NCI-H774 (cell line): ENCODE measurements at places on chromosomes 2 and 18.

- DNase-seq = no peak
These were observed 580.1 kb downstream of the ZEB2 start for GRCh38 chr2:143939626-143940330.

DNA sequence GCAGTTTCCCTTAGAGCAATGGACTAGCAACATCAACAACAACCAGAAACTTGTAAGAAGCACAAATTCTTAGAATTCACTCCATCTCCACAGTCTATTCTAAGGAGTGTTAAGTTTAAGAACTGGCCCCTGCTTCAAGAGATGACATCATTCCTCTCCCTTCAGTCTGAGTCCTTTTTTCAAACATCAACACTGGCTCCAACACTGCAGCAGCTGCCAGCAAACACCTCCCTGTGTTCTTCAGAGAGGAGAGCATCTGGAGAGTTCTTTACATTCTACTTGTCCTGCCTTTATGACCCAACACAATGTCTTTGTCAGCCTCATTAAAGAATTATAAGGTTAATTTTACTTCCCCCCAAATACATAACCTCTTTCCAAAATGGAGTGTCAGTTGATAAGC lies 122.3 kb downstream of the HNMT start:
- DNase-seq = no peak

- no peak for DNase-seq
These were observed 159.3 kb upstream of the GULP1 start for GRCh38 chr2:188132385-188132784.

- DNase-seq = no peak
These were observed 274.8 kb upstream of the TRIB2 start for GRCh38 chr2:12441750-12442475.

- DNase-seq = no peak
These were observed 107.4 kb downstream of the CPO start for GRCh38 chr2:207046724-207047123.

GRCh38 chr2:203543898-203544328 lies 8.8 kb upstream of the RAPH1 start:
- peak; percentile 16 for DNase-seq

DNA sequence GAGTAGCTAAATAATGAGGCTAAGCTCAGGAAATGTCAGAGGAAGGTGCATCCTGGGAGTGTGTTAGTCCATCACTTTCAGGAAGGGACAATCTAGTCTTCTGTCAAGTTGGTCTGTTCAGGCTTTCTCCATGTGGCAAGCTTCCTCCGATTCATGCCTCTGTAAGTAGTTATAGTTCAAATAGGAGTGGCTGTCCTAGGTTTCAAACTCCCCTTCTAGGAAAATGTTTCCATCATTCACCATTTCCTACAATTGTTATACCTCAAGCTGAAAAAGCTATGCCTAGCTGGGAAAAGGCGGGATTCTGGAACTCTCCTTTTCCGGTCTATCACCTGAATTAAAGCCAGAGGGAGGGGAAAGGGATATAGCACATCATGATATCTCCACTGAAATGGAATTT lies 287.7 kb upstream of the ZSWIM2 start:
- no peak for DNase-seq

- DNase-seq = no peak
These were observed 208.2 kb upstream of the CHAC2 start for GRCh38 chr2:53559302-53559966.

DNA sequence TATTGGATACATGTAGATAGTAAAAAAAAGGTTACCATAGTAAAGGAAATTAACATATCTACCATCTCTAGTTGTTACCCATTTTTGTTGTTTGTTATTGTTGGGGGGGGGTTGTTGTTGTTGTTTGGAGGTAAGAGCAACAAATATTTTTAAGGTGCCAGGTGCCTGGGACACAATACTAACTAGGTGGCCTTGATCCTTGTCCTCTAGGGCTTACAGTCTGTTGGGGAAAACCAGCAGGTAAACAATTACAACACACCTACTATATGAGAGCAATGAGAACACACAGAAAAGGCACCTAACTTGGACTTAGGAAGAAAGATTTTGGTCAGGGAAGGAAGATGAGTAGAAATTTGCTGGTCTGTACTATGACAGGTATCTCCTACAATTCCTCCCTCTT lies 46.3 kb downstream of the SCN9A start:
- DNase-seq = no peak

DNA sequence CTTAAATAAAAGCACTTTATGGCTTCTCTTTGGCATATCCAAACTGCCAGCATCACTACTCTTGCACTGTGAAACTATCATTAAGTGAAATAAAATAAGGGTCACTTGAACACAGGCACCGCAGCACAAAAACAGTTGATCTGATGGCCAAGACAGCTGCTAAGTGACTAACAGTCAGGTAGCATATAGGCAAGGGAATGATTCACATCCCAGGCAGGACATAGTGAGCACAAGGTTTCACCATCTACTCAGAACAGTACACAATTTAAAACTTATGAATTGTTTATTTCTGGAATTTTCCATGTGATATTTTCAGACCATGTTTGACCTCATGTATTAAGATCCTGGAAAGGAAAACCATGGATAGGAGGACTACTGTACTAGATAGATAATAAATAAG lies 214.2 kb downstream of the MREG start:
- DNase-seq = no peak

DNA sequence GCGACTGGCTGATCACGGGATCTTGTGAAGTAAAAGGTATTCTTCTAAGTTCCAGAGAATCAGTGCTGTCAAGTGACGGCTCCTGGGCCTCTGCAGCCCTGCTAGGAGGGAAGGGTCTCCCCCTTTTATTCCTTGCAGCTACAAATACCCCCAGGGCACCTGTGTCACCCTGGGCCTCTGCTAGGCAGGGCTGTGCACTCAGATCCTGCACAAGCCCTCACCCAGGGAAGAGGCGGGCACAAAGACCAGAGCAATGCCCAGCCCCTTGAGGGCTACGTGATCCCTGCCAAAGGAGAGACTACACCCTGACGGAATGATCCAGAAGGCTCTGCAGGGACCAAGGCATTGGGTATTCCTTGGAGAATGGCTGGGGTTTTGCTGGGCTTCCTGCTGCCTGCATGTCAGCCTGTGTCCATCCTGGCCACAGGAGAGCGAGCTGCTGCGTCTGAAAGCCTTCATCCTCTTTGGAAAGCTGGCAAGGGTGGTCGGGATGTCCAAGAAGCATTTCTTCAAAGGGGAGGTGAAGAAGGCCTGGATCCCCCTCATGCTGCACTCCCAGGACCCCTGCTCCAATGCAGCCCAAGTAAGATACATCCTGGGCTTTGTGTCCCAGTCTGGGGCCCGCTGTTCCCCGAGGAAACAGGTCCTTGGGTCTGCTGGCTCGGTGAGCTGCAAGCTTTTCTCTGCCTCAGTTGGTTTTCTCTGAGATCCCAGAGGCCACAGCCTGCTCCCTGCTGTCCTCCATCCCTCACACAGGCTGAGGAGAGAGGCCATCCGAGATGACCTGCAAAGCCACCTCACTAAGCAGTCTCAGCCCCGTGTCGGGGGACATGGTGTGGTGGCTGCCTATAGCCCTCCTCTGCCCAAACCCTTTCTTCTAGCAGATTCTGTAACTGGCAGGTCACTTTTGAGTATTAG lies 24.9 kb downstream of the HJURP start:
- no peak for DNase-seq

DNA sequence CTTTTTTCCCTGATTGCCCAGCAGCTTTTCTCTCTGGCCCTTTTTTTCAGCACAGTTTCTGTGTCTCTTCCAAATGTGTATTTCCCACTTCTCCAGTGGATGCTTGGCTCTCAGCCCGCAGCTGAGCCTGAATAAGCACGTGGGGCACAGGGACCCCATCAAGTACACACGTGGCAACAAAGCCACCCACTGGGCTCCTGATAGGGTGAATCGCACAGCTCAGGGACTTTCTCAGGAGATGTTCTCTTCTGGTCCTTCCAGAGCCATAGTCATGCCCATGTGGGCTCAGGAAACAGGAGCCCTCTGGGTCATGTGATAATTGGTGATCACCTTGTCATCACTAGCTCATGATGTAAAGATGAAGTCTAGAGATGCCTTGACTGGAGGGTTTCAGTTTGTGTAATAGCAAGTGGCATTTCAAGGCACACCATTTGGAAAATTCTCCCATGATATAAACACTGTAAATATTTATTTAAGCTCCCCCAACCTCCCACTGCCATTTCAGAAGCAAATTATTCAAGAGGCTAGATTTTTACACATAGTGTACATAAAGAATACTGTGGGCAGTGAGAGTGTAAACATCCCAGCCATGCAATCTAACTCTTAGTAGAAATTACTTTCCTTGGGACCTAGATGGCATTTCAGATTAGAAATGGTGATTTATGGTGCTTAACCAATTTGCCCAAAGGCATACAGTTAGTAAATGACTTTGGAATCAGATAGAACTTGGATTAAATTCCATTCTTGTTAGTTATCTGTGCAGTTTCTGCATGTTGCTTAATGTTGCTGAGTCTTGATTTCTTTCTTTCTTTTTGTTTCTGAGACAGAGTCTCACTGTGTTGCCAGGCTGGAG lies 597.5 kb downstream of the SLC4A3 start:
- DNase-seq = no peak

DNA sequence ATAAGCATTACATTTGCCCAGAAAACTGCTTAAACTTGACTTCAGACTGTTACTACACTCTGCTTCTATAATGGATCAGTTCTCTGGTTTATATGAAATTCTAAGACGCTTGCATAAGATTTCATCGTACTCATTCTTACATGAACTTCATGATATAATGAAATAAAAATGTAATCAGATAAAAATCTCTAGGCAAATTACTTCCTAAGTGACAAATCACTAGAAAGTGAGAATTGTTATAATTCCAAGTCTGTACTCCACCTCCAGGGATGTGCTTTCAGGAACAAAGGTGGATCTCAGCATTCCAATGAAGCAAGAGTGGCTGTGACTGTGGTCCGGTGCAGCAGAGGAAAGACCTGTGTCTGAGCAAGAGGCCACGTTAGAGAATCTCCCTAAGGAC lies 226.2 kb downstream of the PIEZO2 start:
- no peak for DNase-seq

GRCh38 chr2:137838255-137839092 lies 125.8 kb upstream of the HNMT start:
- peak; percentile 59 for DNase-seq

DNA sequence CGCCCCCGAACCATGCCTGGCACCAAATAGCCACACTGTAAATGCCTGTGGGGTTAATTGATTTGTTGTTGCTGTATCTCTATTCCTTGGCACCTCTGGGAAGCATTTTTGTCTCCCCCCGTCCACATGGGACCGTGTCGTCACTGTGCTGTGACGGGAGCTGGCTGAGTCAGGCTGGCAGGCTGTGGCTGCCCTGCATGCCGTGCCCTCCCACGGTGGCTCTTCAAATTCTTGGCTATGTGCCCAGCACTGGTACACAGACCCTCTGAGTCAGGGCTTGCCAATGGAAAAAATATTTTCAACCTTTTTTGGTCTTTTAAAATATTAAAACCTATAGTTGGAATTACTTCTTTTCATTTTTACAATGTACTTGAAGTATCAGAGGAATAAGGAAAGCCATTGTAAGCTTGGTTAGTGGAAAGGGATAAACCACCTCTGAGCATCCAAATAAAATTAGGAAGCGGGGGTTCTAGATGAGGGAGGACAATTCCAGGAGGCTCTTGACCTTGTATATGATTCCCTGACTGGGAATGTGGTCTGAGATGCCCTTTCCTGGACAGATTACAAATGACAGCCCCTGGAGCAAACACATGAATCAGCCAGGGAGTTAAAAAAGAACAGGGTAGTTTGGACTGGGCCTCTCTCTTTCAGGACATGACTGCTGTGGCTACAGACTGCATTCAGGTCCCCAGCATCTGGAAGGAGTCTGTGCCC lies 59.4 kb downstream of the DGKD start:
- DNase-seq = peak; percentile 42

- DNase-seq = no peak
These were observed 18.0 kb upstream of the OLA1 start for GRCh38 chr2:174266288-174266687.
